PC-3 (cell line): ENCODE measurements at places on chromosomes 2 and 18.

DNA sequence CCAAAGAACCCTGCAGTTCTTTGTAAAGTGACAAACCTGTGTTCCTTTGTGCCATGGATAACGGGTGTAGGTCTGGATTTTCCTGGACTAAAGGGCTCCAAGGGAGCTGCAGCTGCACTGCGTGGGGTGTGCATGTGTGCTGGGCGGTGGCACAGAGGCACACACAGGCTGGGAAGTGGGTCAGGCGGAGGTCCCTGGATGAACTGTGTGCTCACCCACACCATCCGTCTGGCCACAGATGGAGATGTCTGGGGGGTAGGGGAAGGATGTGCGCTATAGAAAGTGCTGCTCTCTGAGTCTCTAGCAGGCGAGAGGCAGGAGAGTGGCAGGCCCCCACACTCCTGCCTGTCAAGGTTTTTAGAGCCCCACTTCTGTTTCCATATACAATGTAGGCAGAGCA lies 137.2 kb downstream of the LOXHD1 start:
- no peak for DNase-seq

DNA sequence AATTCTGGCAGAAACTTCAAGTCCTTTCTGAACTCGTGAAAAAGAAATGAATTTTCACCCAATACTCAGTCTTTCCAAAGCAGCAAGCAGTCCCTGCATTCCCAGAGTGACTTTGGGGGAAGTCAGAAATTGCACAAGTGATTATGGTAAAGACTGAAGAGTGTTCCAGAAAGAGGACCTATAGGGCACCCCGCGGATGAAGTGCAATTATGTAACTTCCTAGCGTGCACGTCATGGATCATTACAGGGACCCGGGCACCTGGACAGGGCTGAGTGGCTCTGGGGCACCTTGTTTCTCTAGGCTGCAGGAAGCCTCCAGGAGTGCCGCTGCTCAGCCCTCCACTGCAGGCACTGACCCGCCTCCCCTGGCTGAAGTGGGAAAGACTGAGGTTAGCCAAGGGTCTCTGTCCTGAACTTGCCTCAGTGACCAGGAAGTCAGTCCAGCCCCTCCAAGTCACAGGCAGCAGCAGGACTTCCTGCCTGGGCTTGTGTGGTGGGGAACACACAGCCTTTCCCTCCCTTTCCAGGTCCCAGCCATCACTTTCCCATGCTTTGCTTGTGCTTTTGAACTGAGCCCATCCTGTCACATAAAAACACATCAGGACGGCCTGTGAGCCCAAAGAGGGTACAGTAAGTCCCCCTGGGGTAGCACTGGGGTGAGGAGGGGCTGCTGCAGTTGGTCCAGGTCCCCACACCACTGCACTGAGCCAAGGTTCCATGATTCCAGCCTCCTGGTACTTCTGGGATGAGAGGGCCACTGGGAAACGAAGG lies 19.8 kb downstream of the TMEM185B start:
- no peak for DNase-seq

DNA sequence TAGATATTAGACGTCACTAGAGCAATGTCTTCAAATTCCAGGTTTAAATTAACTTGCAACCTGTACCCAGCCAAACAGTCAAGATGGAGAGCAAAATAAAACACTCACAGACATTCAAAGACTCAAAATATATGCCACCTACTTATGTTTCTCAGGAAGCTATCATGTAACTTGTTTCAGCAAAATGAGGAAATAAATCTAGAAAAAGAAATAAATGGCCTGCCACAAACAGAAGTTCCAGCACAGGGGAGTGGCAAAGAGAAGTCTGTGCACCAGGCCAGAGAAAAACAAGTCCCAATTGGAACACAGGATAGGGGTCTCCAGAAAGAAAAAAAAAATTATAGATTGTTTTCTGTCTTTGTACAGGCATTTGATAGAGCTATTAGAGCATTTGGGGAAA lies 96.7 kb downstream of the LRP2 start:
- DNase-seq = no peak

GRCh38 chr2:235510318-235510717 lies 16.5 kb downstream of the AGAP1 start:
- DNase-seq = no peak

DNA sequence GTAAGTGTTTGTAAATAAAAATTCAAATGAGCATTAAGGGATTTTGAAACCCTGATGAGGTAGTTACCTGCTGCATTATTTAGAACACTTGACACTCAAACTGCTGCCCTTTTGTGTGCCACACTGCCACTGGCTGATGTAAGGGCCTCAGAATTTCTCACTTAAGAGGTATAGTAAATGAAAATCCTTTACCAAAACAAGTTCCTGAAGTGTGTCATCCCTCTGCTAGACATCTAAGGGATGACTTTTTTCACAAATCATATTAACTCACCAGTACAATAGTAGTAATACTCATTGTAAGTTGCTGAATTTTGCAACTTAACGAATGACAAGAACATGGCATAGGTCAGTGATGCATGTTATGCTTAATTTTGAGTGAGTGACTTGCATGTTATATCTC lies 274.9 kb upstream of the UBE2E3 start:
- no peak for DNase-seq

GRCh38 chr2:42047488-42048298 lies at the start of gene PKDCC:
PKDCC (plus strand) TSS chr2:42048021; CDS start chr2:42048200, 179 bp downstream.
- peak; percentile 65 for DNase-seq

DNA sequence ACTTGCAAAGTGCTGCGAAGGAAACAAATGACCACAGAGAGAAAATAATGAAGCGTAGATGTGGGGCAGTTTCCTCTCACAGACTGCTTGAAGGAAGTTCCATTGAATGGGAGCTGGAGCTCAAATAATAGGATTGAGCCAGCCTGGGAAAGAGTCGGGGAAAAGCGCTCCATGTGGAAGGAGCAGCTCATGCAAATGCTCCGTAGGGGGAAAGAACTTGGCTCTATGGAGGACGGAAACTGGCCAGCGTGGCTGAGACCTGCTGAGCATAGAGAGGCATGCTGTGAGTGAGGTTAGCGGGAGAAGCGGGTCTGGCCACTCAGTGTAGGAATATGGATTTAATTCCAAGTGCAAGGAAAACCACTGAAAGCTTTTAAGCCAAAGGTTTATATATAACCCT lies 28.6 kb upstream of the VIT start:
- DNase-seq = no peak

DNA sequence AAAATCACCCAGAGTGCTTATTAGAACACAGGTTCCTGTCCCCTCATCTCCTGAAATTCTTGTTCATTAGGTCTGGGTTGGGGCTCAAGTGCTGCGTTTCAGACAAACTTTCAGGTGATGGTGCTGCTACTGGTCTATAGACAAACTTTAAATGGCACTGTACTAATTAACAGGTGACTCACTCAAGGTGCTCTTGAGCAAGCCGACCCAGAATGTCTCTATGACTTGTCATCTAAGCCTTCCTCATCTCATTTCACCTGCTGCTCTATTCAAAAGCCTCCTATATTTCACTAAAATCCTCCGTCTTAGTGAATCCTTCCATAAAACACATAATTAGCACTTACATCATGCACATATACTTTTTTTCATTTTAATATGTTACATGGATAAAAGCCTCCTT lies 29.9 kb upstream of the STK39 start:
- DNase-seq = no peak

GRCh38 chr2:43083710-43084698 lies 142.4 kb downstream of the ZFP36L2 start:
- peak; percentile 48 for DNase-seq

GRCh38 chr2:40165509-40165844 lies 286.4 kb downstream of the SLC8A1 start:
- no peak for DNase-seq

DNA sequence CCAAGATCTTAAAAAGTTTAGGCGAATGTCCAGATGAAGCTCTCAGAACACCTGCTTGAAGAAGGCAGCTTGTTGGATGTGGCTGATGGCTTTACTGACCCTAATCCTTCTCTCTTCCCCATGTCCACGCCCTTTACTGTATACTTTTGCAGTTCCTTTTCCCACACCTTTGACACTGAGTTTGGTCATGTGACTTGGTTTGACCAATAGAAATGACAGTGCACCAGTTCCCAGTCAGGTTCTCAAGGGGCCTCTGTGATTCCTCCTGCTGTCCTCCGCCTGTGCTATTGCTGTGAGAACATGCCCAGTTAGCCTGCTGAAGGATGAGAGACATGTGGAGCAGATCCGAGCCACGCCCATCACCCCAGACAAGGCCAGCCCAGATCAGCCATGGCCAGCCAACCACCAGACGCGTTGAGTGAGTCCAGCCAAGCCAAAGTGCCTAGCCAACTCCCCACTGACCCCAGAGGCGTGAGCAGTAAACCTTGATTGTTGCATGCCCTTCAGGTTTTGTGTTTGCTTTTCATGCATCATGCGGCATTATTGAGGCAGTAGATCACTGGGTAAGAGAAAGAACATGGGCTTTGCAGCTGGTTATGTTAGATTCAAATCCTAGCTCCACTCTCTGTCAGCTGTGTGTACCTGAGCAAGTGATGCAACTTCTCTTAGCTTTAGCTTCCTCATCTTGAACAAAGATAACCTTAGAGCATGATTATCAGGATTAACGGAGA lies 258.0 kb upstream of the SIX2 start:
- peak; percentile 51 for DNase-seq

DNA sequence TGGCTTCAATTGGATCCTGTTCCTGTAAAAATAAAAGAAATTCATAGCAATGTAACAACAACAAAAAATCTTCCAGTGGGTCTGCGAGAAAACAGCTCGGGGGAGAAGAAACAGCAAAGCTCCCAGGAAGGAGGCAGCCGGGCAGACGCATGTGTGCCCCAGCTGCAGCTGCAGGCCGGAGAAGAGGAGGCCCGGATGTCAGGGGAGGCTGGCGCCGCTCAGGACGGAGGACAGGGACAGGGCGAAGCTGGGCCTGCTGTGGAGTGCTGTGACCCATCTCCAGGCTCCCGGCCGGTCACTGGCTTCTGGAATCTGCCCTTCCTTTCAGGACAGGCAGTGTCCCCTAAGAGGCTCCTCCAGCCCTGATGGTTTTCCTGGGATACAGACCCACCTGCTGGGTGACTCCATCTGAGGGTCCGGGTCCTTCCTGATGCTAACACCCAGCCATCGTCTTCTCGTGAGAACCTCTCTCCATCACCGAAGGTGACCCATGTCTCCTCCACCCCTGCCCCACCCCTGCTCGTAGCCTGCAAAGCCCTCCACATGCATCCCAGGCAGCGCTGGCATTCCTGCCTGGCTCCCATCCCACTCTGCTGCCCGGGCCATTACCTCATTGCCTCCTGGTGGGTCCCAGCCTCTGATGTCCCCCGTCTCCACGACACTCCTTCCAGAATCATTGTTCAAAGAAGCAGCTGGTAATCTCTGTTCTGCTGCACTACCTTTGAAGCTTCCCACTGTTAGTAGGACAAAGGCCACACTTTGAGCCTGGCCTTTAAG lies 145.4 kb upstream of the TWIST2 start:
- no peak for DNase-seq

DNA sequence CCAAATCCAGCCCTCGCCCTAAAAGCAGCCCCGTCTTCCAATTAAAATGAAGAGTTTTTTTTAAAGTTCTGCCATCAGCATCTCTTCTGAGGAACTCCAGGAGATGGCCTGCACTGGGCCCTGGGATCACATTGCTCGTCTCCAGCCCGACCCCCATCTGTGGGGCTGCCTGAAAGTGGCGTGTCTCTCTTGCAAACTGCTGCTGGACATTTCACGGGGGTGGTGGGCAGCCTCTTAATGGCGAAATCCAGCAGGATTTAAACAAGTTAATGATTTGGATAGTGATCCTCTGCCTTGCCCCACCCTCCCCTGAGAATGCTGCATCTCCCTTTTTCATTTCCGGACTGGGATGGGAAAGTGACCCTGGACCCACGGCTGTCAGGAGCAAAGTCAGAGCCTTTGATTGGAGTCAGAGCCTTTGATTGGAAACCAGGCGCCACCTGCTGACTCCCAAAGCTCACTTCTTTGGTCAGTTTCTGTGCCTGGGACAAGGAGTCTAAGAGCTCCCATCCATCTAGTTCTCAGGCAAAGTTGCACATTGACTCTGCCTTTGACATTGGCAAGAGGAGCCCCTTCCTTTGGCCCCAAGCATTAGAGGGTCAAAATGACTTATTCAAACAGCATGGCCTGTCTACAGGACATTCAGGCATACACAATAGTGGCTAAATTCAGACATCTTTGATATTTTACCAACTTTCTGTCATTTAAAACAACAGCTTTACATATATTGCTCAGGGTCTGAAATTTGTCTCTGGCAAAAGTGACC lies 155.2 kb downstream of the SH3BP4 start:
- peak; percentile 81 for DNase-seq

DNA sequence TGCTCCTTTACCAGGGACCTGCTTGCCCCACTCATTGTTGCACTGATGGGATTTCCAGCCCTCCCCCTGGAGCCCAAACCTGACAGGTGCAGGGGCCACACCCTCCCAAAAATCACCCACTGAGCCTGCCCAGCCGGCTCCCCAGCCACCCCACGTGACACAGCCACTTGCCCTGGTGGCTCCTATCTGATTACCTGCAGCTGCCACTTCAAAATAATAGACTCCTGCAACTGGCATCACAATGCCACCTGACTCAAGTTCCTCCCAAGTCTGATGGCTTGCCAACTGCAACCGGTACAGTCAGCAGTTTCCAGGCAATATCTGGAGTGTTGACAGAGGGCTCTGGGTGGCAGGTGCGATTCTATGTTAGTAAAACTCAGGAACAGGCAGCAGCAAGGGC lies 66.2 kb downstream of the CRACDL start:
- peak; percentile 81 for DNase-seq

- no peak for DNase-seq
Observed at GRCh38 chr2:69639266-69639665, 4.3 kb downstream of the AAK1 start.

DNA sequence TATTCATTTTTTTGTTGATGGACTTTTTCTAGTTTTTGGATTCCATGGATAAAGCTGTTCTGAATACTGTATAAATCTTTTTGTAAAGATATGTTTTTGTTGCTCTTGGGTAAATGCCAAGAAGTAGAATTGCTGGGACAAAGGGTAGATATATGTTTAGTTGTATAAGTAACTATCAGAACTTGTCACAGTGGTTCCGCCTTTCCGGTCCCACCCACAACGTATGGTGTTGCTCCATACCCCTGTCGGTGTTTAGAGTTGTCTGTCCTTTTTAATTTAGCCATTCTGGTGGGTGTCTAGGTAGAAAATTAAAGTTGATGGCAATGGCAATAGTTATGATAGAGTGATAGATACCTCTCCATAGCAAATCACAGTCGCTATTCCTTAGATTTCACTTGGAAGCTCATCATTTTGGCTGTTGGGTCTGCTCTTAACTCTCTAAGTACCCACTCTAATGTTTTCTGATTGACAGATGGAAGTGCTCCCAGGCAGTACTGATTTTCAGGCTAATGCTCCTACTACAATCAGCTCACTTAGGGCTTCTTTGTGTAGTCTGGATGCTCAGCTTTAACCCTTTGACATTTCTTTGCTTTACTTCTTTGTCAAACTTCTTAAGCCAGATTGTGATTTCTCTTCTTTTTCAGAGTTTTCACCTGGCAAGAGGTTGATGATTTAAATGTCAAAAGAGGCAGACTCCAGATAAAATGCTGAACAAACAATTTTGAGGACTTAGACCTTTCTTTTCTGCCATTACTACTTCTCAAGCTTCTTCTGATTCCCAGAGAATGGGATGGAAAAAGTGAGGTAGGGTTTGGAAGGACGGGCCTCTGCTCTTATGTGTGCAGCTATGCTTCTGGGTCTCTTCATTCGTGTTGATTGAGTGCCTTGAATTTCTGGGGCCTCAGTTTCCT lies 156.4 kb downstream of the AQP4 start:
- no peak for DNase-seq
